ENCODE measurements at places on chromosomes 13 and 19. TPM values are rescaled to one million over a fixed set of nuclear protein-coding genes. Genes with fewer than 3 reads are reported as not detected.

CELF5 gene
- total RNA-seq = not detected

ZNF555 gene
- 4.6 TPM for total RNA-seq

GRCh38 chr19:2288338-2288817 lies 6.4 kb upstream of the PEAK3 start:
- no peak for DNase-seq
- H3K36me3 ChIP-seq = no peaks in the 10 kb centered on the region
- no peak overlapping the region for H3K27ac ChIP-seq
- no peaks in the 10 kb centered on the region for H3K4me1 ChIP-seq

GRCh38 chr13:79447741-79448140 lies 33.2 kb upstream of the NDFIP2 start:
- H3K27ac ChIP-seq = no peak overlapping the region
- no peaks in the 10 kb centered on the region for H3K27me3 ChIP-seq
- H3K4me1 ChIP-seq = peaks cover 8% of the 10 kb centered on the region
- H3K4me3 ChIP-seq = no peak overlapping the region

DNA sequence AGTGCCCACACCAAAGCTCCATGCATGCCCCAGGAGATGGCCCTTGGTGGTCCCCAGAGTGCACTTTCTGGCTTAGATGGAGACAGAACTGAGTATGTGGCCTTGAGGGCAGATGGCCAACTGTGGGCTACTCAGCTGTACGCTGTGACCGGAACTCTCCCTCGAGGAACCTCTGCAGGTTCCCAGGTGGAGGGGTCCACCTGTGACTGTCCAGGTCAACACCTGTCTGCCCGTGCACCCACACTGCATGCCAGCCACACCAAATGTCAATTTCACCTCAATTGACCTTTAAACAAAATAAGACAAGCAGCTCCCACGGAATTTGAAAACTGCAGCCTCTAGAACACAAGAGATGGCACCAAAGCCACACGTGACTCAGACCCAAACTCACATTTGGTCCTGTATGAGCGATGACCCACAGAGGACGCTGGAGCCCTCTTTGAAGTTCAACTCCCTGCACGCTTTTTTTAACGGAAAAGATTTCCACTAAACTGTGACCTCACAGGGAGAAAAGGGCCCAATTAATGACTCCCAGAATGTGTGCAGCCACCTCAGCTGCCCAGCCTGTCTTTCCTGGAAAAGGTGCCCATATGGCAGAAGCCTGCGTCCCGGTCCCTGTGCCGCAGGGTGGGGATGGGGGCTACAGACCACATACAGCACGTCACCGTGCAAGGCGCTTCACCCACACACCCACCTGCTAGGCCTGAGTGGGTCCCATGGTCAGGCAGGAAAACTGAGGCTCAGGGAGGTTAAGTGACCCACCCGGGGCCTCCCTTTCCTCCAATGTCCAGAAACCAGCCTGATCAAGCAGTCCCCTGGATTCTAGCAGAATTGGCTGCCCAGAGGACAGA lies 47.7 kb downstream of the KLF2 start:
- peaks cover 30% of the 10 kb centered on the region for H3K4me1 ChIP-seq
- H3K27me3 ChIP-seq = no peaks in the 10 kb centered on the region
- peaks cover 14% of the 10 kb centered on the region for H3K36me3 ChIP-seq
- no peak for DNase-seq
- H3K27ac ChIP-seq = peak overlapping the region; percentile 40

CRX gene
- total RNA-seq = not detected

- peaks cover 5% of the 10 kb centered on the region for H3K27me3 ChIP-seq
- no peaks in the 10 kb centered on the region for H3K4me1 ChIP-seq
- no peaks in the 10 kb centered on the region for H3K36me3 ChIP-seq
- no peak overlapping the region for H3K4me3 ChIP-seq
- no peak overlapping the region for H3K27ac ChIP-seq
- DNase-seq = peak; percentile 73
These were observed 2.2 kb downstream of the CXCL17 start for GRCh38 chr19:42440357-42441048.

- no peaks in the 10 kb centered on the region for H3K27me3 ChIP-seq
- DNase-seq = no peak
- H3K27ac ChIP-seq = no peak overlapping the region
These were observed 407.6 kb downstream of the TSHZ3 start for GRCh38 chr19:30941591-30941990.

- no peak overlapping the region for H3K27ac ChIP-seq
- no peaks in the 10 kb centered on the region for H3K36me3 ChIP-seq
- no peak overlapping the region for H3K4me3 ChIP-seq
- H3K4me1 ChIP-seq = no peaks in the 10 kb centered on the region
- peak; percentile 66 for DNase-seq
- H3K27me3 ChIP-seq = no peaks in the 10 kb centered on the region
These were observed 709.4 kb downstream of the PCDH9 start for GRCh38 chr13:66520511-66521355.

DNA sequence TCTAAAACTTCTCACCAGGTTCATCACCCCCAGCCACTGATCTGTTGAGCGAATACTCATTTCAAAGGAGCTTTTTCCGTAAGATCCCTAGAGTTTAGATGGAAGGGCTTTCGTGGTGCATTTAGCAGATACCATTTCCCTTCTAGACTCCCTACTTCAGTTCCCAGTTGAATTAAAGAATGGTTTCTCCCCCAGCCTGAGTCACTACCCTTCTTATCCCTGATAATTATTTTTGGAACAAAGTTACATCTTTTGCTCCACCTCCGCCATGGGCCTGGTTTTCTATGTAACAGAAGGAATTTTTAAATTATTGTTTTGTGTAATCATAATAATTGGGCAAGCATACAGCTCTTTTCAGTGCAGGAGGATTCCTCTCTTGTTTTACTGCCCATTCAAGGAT lies 22.0 kb downstream of the USPL1 start:
- H3K36me3 ChIP-seq = peaks cover 7% of the 10 kb centered on the region
- no peak for DNase-seq
- H3K27ac ChIP-seq = no peak overlapping the region
- H3K4me1 ChIP-seq = no peaks in the 10 kb centered on the region
- no peak overlapping the region for H3K4me3 ChIP-seq

DNA sequence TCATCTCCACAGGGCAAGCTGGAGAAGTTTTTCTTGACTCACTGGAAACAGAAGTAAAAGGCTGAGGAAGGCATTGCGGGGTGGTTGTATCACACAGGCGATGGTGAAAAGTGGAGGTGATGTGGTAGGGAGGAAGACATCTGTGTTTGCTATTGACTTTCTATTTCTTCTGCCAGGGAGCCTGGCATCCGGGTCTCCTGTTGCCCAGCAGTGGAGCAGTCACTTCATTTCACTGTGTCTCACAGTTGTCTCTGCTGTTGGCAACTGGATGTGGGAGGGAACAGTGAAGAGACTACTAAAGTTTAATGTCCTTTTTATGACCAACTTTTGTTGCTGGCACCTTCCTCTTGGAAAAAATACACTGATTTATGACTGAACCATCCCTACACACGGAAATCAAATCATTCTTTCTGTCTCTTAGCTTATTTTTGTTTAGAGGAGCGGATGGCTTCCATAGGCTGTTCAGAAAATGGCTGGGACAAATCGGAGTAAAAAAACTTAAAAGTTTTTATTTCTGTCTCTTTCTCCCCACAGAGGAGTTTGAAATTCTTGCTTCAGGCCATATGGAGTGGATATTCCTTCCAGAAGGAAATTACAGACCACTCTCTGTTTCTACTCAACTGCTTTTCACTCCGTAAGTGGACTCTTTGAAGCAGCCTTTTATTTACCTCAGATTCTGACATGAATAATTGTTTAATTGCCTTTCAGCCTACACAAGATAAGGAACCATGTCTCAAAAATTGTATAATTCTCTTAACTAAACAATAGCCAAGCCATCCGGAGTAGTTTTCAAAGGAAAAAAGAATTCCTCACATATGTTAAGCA lies 23.8 kb upstream of the MEDAG start:
- peaks cover 29% of the 10 kb centered on the region for H3K4me1 ChIP-seq
- no peaks in the 10 kb centered on the region for H3K27me3 ChIP-seq
- H3K27ac ChIP-seq = peak overlapping the region; percentile 92
- DNase-seq = no peak

DNA sequence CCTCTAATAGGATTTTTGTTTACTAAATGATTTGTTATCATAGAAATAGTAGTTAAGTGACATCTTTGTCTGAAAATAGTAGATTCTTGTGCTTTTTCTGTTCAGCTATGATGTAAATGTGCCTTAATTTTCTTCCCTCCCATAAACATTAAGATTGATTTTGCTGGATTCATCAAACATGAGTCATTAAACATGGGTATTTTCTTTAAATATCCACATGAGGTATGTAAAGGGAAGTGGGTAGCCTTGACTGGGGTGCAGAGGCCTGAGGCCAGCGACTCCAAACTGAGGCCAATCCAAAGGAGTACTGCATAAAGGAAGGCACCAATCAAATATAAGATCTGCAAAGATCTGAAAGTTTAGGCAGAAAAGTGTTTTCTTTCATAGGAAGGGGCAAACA lies 3.7 kb downstream of the ZNF136 start:
- H3K4me3 ChIP-seq = no peak overlapping the region
- no peaks in the 10 kb centered on the region for H3K4me1 ChIP-seq
- no peak overlapping the region for H3K27ac ChIP-seq
- H3K27me3 ChIP-seq = no peaks in the 10 kb centered on the region
- no peaks in the 10 kb centered on the region for H3K36me3 ChIP-seq

Measured in fibroblast of lung (primary cell).